ENCODE measurements at places on chromosomes 13 and 19. TPM values are rescaled to one million over a fixed set of nuclear protein-coding genes. Genes with fewer than 3 reads are reported as not detected.

PRX gene
- 3.8 TPM for total RNA-seq

MAST1 gene
- total RNA-seq: 11.8 TPM

TTC9B gene
- 0.15 TPM for total RNA-seq

CD70 gene
- total RNA-seq: 1.2 TPM

ZNF222 gene
- 6.6 TPM for total RNA-seq

MBD3L3 gene
- total RNA-seq: not detected

HNRNPL gene
- total RNA-seq: 710 TPM

KIR2DL3 gene
- not detected for total RNA-seq

ZNF606 gene
- total RNA-seq: 13.4 TPM

- H3K27ac ChIP-seq: no peak overlapping the region
- H3K27me3 ChIP-seq: no peaks in the 10 kb centered on the region
- DNase-seq: no peak
- H3K36me3 ChIP-seq: peaks cover 2% of the 10 kb centered on the region
- H3K4me3 ChIP-seq: peak overlapping the region; percentile 78
Measured at GRCh38 chr13:48304143-48304876, 759 bp downstream of the RB1 start.

DNA sequence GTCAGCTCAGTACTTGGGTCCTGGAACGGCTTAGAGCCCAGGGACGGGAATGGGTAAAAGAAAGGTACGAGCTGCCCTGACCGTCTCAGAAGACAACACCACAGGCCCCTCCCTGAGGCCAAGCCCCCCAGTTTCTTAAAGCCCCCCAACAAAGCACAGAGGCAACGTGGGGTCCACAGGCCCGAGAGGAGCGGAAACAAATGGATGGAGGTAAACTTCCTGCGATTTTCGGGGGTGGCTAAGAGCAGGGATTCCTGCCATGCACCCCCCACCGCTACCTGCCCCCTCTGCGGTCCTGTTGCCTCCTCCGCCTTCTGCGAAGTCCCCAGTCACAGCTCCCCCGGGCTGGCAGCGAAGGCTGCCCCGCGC lies 48.2 kb downstream of the PTPRS start:
- DNase-seq: no peak
- peaks cover 2% of the 10 kb centered on the region for H3K36me3 ChIP-seq
- H3K27ac ChIP-seq: no peak overlapping the region
- H3K4me1 ChIP-seq: no peaks in the 10 kb centered on the region
- H3K27me3 ChIP-seq: no peaks in the 10 kb centered on the region
- H3K4me3 ChIP-seq: peak overlapping the region; percentile 63

DNA sequence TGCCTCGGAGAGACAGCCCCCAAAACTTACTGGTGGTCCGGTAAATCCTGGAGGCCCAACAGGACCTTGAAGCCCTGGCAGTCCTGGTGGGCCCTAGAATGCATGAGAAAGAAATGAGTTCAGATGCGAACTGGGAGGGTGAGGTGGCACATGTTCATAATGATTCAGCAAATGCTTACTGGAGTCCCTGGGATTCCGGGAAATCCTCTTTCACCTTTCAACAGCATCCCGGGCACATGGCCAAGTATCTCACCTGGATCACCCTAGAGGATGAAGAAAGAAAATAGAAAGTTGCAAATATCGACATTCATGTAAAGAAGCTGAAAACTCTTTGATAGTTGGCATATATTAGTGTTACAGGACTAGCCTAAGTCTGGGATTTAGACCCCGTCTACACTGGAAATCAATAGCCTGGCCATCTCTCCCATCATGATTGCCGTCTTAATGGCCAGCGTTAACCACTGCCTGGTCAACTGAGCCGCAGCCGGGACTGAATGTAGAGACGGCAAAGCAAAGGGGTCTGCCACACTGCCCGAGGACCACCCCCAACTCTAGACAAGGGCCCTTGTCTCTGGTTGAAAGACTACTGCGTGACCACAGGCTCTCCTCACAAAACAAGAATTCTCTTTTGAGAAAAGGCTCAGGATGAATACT lies 96.9 kb downstream of the COL4A1 start:
- no peak for DNase-seq
- no peaks in the 10 kb centered on the region for H3K4me1 ChIP-seq
- no peak overlapping the region for H3K4me3 ChIP-seq
- no peak overlapping the region for H3K27ac ChIP-seq

DNA sequence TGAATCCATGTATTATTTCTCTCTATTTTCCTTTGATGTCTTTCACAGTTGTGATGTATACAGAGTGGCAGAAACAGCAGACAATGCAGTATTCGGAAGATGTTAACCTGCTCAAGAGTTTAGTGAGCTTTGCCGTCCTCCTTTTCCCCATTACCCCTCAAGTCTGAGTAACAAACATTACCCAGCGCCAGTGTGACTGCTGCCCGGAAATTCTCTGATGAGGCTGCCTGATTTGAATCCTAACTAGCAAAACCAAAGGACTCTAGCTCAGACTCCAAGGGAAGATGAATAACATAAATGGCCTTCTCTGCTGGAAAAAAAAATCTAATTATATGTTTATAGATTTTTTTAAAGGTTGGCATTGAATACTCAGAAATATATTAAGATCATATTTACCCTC lies 247.3 kb upstream of the SOX21 start:
- H3K36me3 ChIP-seq: peaks cover 16% of the 10 kb centered on the region
- no peak for DNase-seq
- H3K4me1 ChIP-seq: no peaks in the 10 kb centered on the region
- H3K4me3 ChIP-seq: no peak overlapping the region
- H3K27me3 ChIP-seq: no peaks in the 10 kb centered on the region

GRCh38 chr13:72864142-72865011 lies 82.4 kb downstream of the PIBF1 start:
- H3K4me1 ChIP-seq: no peaks in the 10 kb centered on the region
- no peak overlapping the region for H3K27ac ChIP-seq
- H3K4me3 ChIP-seq: no peak overlapping the region
- no peak for DNase-seq

DNA sequence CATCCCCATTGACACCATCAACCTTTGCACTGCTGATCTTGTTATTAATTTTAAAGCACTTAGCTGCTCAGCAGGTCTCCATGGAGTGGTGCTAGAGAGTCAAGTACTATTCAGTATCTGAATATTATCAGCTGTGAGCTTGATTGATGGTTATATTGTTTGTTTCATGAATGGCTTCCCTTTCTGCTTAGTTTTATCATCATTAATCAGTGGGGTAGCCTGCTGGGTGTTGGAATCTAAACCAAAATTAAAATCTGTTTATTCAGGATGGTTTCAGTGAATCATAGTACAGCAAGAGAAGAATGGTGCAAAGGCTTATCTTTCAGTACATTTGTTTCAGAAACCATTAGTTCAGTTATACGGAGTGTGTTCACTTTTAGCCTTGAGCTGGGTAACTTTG lies 42.5 kb upstream of the SCEL start:
- no peak for DNase-seq
- no peak overlapping the region for H3K27ac ChIP-seq
- no peaks in the 10 kb centered on the region for H3K4me1 ChIP-seq
- H3K4me3 ChIP-seq: no peak overlapping the region
- H3K27me3 ChIP-seq: no peaks in the 10 kb centered on the region
- H3K36me3 ChIP-seq: no peaks in the 10 kb centered on the region

DNA sequence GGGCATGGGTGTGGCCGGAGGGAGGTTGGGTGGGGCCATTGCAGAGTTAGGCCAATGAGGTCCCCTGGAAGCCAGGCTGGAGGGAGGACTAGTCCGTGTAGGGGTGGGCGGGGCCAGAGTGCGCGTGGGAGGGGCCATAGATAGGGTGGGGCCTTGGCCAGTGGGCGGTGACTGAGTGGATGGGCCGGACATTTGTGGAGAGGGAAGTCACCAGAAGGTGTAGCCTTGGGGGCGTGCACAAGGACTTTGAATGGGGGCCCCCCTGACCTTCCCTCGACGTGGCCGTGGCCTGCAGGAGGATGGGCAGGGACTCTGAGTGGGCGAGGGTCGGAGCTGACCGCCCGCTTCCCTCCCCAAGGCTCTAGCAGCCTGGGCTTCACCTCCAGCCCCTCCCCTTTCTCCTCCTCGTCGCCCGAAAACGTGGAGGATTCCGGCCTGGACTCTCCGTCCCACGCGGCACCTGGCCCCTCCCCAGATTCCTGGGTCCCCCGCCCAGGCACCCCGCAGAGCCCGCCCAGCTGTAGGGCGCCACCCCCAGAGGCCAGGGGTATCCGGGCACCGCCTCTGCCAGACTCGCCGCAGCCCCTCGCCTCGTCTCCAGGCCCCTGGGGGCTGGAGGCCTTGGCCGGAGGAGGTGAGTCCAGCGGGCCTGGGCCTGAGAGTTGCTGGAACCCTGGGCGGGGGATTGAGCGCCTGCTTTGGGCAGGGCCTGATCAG lies 16.5 kb upstream of the B3GNT3 start:
- no peaks in the 10 kb centered on the region for H3K27me3 ChIP-seq
- no peak overlapping the region for H3K27ac ChIP-seq
- DNase-seq: peak; percentile 97
- peak overlapping the region; percentile 64 for H3K4me3 ChIP-seq
- no peaks in the 10 kb centered on the region for H3K4me1 ChIP-seq

GRCh38 chr13:109121826-109122225 lies 492.4 kb downstream of the MYO16 start:
- H3K4me1 ChIP-seq: no peaks in the 10 kb centered on the region
- DNase-seq: no peak
- no peaks in the 10 kb centered on the region for H3K36me3 ChIP-seq
- H3K27ac ChIP-seq: no peak overlapping the region
- no peaks in the 10 kb centered on the region for H3K27me3 ChIP-seq

DNA sequence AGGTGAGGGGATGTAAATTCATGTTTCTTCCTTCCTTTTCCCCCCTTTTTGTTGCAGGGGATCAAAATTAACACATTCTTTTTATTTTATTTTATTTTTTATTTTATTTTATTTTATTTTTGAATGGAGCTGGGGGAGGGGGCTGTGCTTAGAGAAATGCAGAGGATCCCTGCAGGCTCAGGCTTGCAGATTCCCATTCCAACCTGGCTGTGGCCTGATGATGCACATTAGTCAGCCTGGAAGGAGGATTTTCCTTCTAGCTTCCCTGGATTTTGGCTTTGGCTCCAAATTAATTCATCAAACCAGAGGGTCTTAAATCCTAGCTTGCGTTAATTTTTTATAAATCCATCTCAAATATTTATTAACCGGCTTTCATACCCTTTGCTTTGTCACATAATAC lies 67.0 kb downstream of the FREM2 start:
- no peak for DNase-seq
- no peak overlapping the region for H3K27ac ChIP-seq
- no peaks in the 10 kb centered on the region for H3K27me3 ChIP-seq

GRCh38 chr13:31000889-31001288 lies 68.4 kb downstream of the TEX26 start:
- no peak overlapping the region for H3K27ac ChIP-seq
- no peaks in the 10 kb centered on the region for H3K36me3 ChIP-seq
- no peaks in the 10 kb centered on the region for H3K27me3 ChIP-seq
- H3K4me3 ChIP-seq: no peak overlapping the region

- DNase-seq: peak; percentile 89
- H3K27ac ChIP-seq: no peak overlapping the region
- H3K27me3 ChIP-seq: peaks cover 3% of the 10 kb centered on the region
- peak overlapping the region; percentile 59 for H3K4me3 ChIP-seq
Measured at GRCh38 chr19:7500811-7501450, 12.1 kb upstream of the PEX11G start.

- no peak for DNase-seq
- no peaks in the 10 kb centered on the region for H3K36me3 ChIP-seq
- H3K4me3 ChIP-seq: no peak overlapping the region
- no peaks in the 10 kb centered on the region for H3K4me1 ChIP-seq
Measured at GRCh38 chr13:44860454-44860853, 128.8 kb downstream of the NUFIP1 start.

DNA sequence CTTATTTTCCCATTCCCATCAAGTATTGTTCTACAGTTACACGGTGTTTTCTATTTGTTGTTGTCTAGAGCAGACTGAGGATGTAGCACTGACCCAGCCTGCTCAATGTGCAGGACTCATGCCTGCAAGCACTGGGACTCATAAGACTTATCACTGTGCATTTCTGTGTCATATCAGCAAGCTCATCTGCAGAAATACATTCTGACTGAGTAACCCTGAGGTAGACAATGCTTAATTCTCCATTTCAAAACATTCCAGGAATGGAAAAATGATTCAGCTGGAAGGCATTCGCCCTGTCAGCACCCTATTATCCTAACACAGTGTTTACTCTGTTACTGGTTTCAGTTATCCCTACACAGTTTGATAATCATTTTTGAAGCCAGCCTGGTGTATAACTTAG lies 2506.4 kb downstream of the PCDH9 start:
- DNase-seq: no peak
- H3K27ac ChIP-seq: peak overlapping the region; percentile 23
- no peak overlapping the region for H3K4me3 ChIP-seq
- no peaks in the 10 kb centered on the region for H3K27me3 ChIP-seq
- H3K36me3 ChIP-seq: no peaks in the 10 kb centered on the region

GRCh38 chr19:22622020-22622419 lies 12.1 kb upstream of the ZNF492 start:
- peaks cover 13% of the 10 kb centered on the region for H3K36me3 ChIP-seq
- DNase-seq: no peak
- H3K27me3 ChIP-seq: no peaks in the 10 kb centered on the region
- no peak overlapping the region for H3K4me3 ChIP-seq
- H3K27ac ChIP-seq: no peak overlapping the region
- no peaks in the 10 kb centered on the region for H3K4me1 ChIP-seq

- no peak overlapping the region for H3K4me3 ChIP-seq
- DNase-seq: peak; percentile 55
- no peaks in the 10 kb centered on the region for H3K36me3 ChIP-seq
- no peaks in the 10 kb centered on the region for H3K4me1 ChIP-seq
Measured at GRCh38 chr19:45391346-45391745, 13.5 kb downstream of the PPP1R13L start.

GRCh38 chr19:28297586-28298157 lies 915.3 kb downstream of the UQCRFS1 start:
- H3K36me3 ChIP-seq: no peaks in the 10 kb centered on the region
- no peak for DNase-seq
- H3K4me3 ChIP-seq: no peak overlapping the region
- H3K27ac ChIP-seq: no peak overlapping the region
- peaks cover 8% of the 10 kb centered on the region for H3K4me1 ChIP-seq

DNA sequence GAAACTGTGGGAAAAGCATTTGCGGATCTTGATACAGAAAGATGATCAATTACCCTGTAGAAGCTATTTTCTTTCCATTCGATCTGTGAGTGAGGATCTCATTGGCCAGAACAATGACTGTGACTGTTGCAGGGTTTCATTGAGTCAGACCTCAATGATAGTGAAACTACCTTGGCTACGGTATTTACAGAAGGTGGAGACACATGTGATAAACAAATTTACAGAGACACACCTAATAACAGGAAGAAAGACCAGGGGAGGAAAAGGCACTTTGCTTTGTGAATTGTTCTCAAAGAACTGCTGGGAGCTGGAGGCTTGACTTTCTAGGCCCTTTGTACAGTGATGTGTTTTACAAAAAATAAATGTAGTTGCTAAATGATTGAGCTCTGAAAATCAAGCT lies 19.9 kb upstream of the ARGLU1 start:
- no peaks in the 10 kb centered on the region for H3K4me1 ChIP-seq
- H3K27ac ChIP-seq: no peak overlapping the region
- no peak for DNase-seq
- peaks cover 21% of the 10 kb centered on the region for H3K36me3 ChIP-seq
- no peak overlapping the region for H3K4me3 ChIP-seq
